Caki2 (cell line): ENCODE measurements at places on chromosomes 5 and 9.
A peak's percentile ranks its signal among the peaks of the same experiment; 100 is the strongest.

GRCh38 chr9:134970719-134971118 lies 53.0 kb upstream of the FCN1 start:
- DNase-seq, result no peak

GRCh38 chr9:101716629-101717028 lies 21.8 kb downstream of the GRIN3A start:
- DNase-seq, result no peak

DNA sequence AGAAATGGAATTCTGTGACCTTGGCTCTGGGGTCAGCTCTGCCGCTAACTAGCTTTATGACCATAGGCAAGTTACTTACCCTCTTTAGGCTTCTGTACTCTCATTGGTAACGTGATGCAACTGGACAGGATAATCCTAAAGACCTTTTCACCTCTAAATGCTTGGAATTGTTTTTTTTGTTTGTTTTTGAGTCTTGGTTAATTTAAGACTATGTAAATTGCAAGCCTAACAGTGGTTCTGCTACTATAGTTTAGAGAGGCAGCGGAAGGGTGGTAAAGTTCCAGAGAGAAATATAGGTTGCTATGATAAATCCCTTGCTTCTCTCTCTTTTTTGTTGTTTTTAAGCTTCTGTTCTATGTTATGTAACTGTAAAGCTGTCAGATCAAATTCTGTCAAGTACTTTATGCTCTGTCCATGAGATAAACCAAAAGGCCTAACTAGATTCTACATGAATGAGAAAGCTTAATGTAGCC lies 17.6 kb downstream of the FAM169A start:
- DNase-seq, result no peak

- DNase-seq, result no peak
Measured at GRCh38 chr9:2229109-2229721, 214.1 kb downstream of the SMARCA2 start.

DNA sequence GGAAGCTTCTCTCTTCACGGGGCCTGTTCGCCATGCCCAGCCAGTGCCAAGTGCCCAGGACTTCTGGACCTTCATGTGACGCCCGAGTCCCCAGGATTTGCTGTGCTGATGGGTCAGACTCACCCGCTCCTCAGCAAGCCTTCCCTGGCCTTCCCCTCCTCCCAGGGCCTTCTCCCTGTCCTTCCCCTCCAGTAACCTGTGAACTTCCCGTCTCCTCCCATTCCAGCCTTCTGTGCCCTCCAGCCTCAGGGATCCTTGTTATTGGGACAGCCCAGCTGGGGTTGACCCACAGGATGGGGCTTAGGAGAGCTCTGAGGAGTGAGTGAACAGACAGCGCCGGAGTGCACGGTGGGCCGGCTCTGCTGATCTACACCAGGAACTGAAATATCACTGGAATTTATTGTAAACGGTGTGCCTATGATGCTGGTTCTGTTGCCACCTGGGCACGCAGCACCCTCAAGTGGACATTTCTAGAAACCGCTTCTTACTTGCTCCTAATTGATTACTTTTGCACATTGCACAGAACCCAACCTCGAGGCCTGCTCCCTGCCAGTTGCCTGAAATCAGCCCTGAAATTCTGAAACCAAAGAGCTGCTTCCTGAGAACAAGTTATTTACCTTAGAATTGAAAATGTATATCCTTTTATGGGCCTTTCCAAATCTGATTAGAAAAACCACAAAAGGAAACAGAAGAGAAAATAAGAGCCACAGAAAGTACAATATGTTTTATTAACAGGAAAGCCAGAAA lies 1.5 kb downstream of the SPAAR start:
- peak; percentile 52 for DNase-seq

DNA sequence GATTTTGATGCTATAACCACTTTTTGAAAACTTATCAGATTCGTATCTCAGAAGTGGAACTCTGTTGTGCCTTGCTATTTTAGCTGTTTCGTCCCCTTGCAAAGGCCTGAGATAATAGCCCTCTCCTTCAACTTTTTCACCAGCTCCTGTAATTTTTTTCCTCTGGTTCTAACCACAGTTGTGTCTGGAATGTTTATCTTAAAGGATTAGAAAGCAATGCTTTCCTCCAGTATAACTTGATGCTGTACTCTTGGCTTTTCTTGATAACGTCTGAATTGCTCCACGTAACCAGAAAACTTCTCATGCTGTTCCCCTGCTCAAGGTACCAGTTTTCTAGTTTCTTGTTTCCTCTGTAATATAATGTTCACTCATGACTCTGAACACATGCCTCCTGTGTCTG lies 209.4 kb downstream of the DTWD2 start:
- DNase-seq, result no peak

DNA sequence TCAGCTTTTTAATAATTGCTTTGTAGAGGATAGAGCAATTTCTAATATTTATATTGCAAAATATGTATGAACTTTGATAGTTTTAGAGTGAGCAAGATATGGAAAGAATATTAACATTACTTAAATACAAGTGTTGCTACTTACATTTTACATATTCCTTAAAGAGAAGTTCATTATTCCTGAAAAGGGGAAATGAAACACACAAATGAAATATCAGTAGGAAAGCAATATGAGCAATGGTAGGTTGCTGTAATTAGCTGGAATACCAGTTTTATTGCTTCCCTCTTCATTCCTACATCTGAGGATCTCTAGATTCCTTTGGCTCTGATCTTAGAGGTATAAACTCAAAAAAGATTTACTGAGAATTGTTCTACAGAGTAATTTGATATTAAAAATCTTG lies 414.1 kb downstream of the FAM170A start:
- no peak for DNase-seq

DNA sequence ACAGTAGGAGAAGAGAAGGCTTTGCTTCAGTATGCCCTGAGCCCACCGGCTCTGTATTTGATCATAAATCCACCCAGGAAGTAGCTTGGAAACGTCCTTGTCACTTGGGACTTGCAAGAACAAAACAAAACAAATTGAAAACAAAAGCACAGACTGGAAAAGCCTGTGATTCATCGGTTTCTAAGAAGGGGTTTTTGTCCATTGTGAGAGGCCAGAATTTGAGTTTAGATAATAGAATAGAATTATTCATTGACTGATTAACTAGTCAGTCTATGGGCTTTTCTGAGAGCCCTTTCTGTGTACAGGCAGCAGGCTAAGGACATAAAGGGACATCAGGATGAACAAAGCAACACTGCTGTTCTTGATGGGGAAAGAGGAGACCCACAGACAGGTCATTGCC lies 424.8 kb downstream of the IRX1 start:
- DNase-seq, result no peak

DNA sequence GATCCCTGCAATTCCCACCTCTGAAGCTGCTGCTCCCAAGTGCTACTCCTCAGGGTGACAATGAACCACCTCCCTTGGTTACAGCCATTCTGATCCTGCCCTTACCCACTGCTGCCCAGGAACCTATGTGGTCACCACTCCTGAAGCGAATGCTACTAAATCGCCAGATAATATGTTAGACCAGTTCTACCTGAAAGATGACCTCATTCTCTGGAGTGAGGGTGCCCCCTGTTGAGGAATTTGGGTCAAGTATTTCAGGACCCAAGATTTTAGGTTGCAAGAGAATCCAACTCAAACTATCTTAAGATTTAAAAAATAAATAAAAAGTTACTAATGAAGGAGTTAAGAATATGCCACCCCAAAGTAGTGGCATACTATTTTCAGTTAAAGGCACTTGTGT lies 5.8 kb upstream of the SNAPC3 start:
- no peak for DNase-seq

- DNase-seq, result no peak
Measured at GRCh38 chr9:97176206-97176605, 131.3 kb upstream of the CCDC180 start.

DNA sequence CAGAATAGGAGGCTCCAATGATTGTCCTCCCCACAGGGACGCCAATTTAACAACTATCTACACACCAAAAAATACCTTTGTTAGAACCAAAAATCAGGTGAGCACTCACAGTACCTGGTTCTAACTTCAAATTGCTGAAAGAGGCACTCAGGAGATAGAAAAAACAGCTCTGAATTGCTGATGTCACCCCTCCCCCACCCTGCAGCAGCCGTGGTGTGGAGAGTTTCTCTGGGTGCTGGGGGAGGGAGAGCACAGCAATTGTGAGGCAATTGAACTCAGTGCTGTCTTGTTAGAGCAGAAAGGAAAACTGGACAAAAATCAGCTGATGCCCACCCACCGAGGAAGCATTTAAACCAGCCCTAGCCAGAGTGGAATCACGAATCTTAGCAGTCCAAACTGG lies 41.8 kb downstream of the TNFSF8 start:
- DNase-seq, result no peak
